ENCODE measurements at places on chromosomes 5 and 9.
A peak's percentile ranks its signal among the peaks of the same experiment; 100 is the strongest.

DNA sequence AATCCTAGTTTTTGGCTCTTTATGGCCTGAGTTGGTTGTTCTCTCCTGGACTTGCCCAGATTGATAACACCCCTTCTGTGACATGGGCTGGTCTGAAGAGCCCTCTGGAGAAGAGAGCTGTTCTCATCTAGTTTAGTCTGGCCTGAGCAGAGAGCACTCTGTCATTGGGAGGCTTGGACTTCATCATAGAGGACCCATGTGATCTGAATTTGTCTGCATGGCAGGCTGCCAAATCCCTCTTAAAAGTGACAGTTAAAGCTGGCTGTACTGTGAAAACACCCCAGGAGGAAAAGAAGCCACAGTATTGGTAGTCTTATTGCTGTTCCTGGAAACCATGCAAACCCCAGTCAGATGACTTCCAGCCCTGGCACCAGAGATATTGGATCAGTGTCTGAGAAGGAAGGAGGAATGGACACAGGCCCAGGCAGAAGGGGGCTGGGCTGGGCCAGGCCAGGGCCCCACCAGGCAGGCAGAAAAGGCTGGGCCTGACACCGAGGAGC is 3.7 kb upstream of the WDR31 start:
- no peak for DNase-seq

GRCh38 chr5:15222156-15222555 is 277.8 kb upstream of the FBXL7 start:
- DNase-seq: no peak

- DNase-seq: no peak
These were observed 69.1 kb downstream of the ZNF366 start for GRCh38 chr5:72438141-72438540.

DNA sequence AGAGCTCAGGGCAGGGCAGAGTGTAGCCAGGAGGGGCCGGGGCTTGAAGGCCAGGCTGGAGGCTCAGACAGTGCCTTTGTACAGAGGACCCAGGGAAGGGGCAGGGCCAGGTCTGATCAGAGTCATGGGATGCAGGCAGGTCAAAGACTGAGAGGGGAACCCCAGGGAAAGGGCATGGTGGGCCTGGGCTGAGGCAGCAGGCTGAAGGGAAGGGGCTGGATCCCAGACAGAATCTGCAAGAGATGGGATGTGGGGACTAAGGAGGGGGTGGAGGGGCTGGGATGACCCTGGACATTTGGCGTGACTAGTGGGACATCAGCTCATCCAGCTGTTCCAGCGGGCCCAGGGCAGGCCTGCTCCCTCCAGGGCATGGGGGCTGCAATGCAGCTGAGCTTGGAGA is 15.5 kb upstream of the MRNIP start:
- DNase-seq: no peak

DNA sequence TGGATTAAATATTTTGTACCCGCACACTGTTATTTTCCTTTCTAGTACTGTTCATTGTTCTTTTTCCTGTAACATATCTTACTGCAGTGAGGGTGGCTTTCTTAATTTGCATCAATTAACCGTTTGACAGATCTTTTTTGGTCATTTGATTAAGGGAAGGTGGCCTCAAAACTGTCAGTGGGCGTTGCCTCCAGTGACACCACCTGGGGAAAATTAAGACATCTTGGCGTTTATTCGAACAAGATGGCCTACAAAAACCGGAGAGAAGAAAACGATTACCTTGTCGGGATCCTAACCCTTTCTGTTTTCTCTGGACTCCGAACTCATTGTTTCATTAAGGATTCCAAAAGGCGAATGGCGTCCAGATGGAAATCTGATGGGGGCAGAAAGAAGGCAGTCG is 2.0 kb downstream of the BASP1 start:
- no peak for DNase-seq

- DNase-seq: no peak
These were observed 602.1 kb downstream of the TAF11L14 start for GRCh38 chr5:18236386-18236785.

GRCh38 chr5:141477815-141478214 is 2.0 kb downstream of the PCDHGC3 start:
- no peak for DNase-seq

DNA sequence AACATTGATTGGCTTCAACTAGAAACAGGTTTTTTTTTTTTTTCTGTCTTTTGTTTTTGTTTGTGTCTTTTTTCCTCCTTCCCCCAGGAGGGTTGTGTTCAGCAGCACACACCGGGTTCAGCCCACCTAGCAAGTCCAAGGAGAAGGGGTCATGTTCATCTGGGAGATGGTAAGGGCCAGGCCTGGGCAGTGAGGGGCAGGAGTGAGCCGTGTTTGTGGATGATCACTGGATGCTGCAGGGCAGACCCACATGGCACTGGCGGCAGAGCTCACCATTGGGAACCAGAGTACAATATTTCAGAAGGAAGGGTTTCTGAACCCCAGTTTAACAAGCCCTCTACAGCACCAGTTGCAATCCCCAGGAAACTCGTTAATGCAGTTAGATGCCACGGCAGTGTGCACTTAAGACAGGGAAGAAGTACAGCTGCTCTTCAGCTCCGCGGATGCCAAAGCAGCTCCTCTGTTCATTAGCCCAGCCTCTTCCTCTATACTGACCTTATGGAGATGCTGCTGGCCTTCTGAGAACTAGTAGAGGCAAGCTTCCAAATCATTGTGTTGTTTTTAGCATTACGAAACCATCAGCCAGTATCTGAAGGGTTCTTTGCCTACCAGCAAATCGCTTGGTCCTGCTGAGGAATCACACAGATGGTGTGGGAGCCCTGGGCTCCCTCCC is 508.2 kb upstream of the WWC1 start:
- DNase-seq: no peak

GRCh38 chr5:147906326-147907095 is at the start of gene C5orf46:
Gene C5orf46 (minus strand): TSS chr5:147906538. CDS start chr5:147906501, 37 bp downstream.
- DNase-seq: no peak

DNA sequence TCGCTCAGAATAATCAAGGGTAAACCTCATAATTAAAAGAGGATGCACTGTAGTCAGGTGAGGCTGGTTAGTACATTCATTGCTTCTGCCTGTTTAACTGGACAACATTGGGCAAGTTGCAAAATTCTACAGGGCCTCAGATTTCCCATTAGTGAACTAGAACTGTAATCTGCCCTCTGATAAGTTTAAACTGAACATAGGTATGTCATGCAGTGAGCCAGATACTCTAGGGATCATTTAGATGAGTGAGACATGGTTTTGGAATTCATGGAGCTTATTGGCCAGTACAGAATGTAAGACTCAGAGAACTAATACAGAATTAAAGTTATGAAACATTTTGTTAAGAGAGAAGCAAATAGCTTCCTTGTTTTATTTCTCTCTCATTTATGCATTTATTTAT is 35.9 kb downstream of the RNF44 start:
- DNase-seq: no peak

- DNase-seq: no peak
These were observed 19.2 kb upstream of the PITX1 start for GRCh38 chr5:135053278-135053677.

GRCh38 chr5:30604648-30605262 is 588.7 kb upstream of the CDH6 start:
- no peak for DNase-seq

DNA sequence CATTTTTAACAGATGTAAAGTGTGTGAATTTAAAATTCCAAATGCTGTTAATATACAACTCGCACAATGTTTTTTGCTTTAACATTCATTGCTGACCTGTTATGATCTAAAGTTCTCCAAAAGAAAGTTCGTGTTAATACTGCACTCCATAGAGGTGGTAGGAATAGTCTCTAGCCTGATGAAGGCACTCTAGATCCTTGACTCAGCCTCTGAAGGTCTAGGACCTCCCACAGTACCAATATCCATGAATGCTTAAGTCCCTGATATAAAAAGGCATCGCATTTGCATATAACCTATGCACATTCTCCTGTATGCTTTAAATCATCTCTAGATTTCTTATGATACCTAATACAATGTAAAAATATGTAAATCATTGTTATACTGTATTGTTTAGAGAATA is 213.6 kb downstream of the EFNA5 start:
- DNase-seq: no peak

DNA sequence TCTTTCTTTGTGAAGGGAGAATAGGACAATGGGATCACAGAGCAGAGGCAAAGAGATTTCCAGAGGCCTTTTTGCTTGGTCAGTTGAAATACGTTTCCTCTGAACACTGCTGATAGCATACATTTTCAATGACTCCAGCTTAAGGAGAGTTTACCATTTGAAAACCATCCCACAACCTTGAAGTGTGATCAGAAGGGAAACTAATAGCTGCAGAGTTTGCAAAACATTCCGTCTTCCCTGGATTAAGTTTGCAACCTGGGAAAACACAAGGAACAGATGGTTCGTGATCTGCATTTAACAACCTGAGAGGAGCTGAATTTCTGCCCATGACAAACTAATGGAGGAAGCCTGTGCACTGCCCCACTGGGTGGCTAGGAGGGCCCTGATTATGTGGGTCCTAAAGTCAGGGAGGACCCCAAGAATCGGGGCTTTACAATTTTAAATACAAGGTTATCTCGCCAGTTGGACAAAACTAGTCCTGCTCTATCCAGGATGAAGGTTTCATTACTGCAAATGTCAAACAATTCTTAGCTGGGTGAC is 35.6 kb downstream of the MTX3 start:
- no peak for DNase-seq

- DNase-seq: peak; percentile 38
These were observed 54.7 kb upstream of the SUSD3 start for GRCh38 chr9:93003552-93004407.

DNA sequence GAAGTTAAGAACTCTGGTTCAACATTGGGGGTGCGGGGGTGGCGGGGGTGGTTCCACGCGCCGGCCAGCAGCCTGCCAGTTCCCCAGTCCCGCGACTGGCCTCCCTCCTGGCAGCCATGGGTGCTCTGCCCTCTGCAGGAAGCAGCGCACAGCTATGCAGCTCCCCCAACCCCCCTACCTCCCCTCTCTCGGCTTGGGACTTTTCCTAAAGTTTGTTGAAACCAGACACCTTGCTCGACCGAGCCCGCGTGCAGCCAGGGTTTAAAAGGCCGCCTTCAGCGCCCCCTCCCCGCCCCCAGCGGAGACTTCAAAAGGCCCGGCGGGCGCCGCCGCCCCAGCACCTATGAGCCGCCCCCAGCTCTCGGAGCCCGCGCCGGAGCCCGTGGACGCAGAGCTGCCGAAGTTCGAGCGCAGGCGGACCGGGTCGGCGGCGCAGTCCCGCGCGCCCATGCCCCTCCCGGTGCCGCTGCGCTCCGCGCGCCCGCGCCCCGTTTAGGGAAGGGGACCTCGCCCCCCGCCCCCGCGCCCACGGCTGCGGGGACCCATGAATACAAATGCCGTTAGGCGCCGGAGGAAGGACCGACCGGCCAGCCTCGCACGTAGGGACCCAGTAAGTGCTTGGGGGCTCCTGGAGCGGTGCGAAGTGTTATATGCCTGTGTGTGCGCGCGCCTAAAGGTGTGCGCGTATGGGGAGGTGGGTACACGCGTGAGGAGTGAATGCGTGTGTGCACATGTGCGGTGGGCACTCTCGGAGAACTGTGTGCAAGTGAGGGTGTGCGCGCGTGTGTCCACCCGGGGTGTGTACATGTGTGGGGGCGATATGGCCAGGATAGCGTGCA is 1.4 kb upstream of the COL27A1 start:
- no peak for DNase-seq
